ENCODE measurements at places on chromosomes 13 and 19.

GRCh38 chr19:30318936-30319335 is 53.2 kb upstream of the ZNF536 start:
- DNase-seq: no peak

DNA sequence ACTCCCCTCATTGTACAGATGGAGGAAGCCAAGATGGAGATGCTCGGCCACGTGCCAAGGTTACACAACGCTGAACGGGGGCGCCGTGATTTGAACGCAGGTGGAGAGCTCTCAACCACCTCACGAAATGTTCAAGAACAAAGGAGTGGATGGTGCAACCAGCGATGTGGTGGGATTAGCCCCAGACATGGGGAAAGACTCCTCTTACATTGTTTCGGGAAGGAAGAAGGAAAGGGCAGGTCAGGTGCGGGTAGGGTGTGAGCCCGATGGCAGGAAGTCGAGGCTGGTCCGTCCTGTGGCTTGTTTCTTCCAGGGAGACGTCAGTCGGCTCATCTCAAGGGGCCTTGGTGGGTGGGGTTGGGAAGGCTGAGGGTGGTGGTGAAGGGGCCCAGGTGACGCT is 7.1 kb upstream of the KLK14 start:
- DNase-seq: no peak

- no peak for DNase-seq
Observed at GRCh38 chr13:37460166-37460565, 138.4 kb downstream of the POSTN start.

DNA sequence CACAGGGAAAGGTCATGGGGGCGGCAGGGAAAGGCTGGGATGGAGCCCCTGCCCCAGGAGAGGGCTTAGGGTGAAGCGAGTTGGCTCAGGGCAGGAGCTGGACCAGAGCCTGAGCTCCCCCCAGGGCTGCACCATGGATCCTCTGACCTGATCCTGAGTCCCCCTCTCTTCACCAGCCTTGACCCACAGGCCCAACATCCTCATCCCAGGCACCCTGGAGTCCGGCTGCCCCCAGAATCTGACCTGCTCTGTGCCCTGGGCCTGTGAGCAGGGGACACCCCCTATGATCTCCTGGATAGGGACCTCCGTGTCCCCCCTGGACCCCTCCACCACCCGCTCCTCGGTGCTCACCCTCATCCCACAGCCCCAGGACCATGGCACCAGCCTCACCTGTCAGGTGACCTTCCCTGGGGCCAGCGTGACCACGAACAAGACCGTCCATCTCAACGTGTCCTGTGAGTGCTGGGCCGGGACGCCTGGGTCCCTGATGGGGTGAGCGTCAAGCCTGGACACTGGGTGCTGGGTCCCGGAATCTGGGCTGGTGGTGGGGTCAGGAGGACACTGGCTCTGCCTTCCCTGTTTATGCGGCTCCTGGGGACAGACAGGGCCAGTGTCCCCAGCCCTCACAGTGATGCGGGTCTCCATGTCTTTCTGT is 842 bp downstream of the SIGLEC9 start:
- DNase-seq: no peak

- DNase-seq: no peak
Observed at GRCh38 chr19:40543029-40543597, 33.6 kb upstream of the SHKBP1 start.

- no peak for DNase-seq
Observed at GRCh38 chr19:43957891-43958290, 6.9 kb downstream of the ZNF221 start.

DNA sequence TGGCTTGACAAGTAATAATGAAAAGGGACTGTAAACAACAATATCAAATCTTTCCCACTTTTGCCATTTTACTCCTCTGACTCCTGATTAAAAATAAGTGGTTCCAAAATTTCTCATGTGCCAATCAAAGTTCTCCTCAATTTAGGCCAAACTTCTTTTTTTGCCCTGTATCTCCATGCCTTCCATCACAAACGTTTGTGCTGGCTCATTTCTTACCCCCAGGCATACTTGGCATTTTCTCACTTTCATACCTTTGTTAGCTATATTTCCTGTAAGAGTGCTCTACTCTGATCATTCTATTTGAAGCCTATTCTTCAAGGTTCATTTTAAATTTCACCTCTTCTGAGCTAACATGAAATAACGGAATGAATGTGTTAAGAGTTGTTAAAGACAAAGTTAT is 10.0 kb upstream of the FNDC3A start:
- no peak for DNase-seq

GRCh38 chr13:33644581-33645543 is 173.1 kb upstream of the RFC3 start:
- no peak for DNase-seq

DNA sequence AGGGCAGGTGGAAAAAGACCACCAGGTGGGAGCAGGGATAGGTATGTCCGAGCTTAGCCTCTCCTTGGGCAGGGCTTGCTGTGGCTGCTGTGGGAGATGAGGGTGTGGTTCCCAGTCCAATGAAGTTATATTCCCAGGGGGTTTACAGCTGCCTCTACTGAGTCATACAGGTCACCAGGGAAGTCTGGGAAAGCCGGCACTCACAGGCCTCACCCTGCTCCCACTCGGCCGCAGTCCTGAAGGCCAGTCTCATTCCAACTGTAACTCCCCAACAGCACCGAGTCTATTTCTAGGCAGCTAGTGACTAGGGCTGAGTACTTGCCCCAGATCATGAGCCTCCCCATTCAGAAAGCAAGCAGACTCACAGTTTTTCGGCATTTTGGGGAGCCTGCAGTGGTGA is 77.1 kb downstream of the FNDC3A start:
- DNase-seq: no peak

DNA sequence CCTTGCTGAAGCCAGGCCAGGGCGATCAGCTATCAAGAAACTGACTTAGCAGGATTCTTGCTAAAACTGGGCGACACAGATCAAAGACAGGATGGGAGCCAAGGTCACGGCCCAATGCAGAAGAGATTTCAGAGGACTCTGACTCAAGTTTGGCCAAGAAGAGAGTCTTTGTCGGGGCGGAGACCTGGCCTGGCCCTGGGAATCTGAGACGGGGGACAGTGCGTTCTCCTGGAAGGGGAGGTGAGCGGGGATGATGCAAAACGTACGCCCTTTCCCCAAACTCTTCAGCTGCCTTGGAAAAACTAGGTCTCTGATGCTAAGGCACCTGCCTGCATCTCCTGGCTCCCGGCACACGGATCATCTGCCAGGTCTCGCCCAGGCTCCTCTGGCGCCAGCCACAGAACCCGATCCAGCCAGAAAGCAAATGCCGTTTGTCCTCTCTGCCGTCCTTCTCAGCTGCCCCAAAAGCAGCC is 9.8 kb downstream of the MVB12A start:
- DNase-seq: no peak

DNA sequence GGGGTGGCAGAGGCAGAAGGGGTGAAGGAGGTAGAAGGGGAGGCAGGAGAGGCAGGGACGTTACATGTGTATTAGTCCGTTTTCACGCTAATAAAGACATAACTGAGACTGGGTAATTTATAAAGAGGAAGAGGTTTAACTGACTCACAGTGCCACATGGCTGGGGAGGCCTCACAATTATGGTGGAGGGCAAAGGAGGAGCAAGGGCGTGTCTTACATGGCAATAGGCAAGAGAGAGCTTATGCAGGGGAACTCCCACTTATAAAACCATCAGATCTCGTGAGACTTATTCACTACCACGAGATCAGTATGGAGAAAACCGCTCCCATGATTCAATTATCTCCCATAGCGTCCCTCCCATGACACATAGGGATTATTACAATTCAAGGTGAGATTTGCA is 19.0 kb upstream of the ACOD1 start:
- no peak for DNase-seq

DNA sequence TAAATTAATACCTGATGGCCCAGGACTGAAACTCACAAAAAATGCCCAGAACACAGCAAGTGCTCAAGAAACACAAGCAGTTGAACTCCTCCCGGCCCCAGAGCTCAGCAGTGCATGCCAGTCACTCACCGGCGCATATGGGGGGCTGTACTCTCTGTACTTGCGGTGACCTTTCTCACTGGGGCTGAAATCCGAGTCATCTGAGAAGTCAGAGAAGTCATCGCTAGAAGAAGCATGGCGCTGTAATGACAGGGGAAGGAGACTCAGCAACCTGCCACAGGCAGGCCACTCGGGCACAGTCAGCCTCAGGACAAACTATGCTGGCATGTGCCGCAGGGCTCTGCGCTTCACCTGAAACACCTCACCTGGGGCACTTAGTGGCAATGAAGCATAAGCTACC is 19.7 kb downstream of the ZC3H4 start:
- DNase-seq: no peak

DNA sequence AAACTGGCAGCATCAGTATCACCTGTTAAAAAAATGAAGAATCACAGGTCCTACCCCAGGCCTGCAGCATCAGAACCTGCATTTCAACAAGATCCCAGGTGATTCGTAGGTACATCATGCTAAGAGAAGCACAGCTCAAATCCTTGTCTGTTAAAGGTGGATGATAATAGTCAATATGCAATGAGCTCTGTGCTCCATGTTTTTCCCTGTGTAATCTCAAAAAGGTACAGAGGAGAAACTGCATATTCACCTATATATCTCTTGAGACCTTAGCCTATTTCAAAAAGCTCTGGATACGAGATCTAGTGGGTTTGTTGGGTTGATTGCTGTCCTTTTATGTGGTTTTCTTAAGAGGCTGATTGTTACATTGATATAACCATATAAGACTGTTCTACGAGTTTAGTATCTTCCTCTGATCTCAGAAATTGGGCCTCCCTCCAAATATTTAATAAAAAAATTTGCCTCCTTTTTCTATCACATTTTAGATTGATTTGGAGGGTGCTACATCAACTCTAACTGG is 148.9 kb downstream of the DCT start:
- DNase-seq: no peak

DNA sequence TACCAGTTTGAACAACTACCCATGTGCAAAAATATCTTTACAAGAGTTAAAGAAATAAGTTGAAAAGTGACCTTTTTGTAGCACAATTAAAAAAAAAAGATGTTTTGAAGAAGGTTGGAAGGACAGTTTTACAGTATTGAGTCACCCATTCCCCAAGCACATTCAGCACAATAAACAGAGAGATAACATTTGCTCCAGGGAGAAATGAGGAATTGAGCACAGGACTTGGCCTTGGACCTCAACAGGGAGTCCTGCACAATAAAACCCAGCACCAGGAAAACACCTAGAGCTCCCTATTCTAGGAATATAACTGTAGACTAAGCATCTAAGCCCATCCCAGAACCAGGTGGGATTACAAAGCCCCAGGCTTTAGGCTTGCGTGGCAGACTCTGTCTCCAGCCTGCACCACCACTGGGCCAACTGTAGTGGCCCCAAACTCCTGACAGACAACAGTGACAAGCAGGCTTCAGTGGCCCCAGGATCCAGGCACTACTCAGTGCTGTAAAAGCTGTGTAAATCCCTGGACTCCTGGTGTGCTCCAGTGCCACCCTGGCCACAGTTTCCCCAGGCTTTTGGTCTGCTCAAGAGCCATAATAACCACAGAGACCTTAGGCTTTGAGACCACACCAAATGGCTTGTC is 857.2 kb downstream of the SLITRK1 start:
- no peak for DNase-seq

DNA sequence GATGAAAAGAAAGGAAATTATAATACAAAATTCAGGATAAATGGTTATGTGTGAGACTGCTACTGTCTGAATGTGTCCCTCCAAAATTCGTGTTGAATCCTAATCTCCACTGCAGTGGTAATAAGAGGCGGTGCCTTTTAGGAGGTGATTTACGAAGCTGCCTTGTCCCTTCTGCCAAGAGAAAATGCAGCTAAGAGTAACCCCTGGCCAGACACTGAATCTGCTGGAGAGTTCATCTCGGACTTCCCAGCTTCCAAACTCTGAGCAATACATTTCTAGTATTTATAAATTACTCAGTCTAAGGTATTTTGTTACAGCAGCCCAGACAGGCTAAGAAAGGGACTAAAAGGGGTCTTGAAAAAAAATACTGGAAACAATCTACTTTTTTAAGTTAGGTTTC is 152.6 kb downstream of the KLF12 start:
- no peak for DNase-seq

DNA sequence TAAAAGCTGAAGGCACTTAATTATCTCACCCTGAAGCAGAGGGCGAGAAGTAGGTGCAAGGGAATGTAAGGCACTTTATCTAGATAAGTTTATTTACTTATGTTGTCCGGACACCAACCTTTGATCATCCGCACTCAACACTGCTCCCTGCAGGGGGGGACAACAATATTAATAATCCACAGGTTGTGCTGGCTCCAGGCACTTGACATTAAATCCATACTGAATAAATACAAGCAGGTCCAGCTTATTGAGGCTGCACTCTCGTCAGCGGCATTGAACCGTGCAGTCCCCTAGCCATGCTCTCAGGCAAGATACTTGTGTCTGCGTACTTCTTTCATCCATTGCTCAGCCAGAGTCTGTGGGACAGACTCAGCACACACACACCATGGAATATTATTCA is 374.5 kb upstream of the NBEA start:
- no peak for DNase-seq

DNA sequence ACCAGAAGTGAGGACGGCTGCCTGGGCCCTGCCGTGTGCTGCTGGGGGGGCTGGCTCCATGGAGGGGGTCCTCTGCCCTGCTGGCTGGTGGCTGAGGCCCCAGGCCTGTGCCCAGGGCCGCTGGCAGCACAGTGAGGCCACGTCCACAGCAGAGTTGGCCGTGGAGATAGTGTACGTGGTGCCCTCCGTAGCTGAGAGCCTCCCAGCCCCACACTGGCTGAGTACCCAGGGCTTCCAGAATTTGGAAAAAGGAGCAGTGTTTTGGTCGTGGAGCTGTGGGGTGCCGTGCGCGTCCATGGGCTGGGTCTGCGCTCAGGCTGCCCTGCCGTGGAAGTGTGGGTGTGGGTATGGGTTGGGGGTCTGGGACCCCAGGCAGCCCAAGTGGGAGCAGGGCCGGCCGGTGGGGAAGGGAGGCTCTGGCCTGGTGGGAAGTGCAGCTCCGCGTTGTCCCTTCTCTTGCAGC is 5.9 kb downstream of the PTBP1 start:
- DNase-seq: no peak

GRCh38 chr13:54637366-54637765 is 1608.8 kb downstream of the OLFM4 start:
- no peak for DNase-seq

DNA sequence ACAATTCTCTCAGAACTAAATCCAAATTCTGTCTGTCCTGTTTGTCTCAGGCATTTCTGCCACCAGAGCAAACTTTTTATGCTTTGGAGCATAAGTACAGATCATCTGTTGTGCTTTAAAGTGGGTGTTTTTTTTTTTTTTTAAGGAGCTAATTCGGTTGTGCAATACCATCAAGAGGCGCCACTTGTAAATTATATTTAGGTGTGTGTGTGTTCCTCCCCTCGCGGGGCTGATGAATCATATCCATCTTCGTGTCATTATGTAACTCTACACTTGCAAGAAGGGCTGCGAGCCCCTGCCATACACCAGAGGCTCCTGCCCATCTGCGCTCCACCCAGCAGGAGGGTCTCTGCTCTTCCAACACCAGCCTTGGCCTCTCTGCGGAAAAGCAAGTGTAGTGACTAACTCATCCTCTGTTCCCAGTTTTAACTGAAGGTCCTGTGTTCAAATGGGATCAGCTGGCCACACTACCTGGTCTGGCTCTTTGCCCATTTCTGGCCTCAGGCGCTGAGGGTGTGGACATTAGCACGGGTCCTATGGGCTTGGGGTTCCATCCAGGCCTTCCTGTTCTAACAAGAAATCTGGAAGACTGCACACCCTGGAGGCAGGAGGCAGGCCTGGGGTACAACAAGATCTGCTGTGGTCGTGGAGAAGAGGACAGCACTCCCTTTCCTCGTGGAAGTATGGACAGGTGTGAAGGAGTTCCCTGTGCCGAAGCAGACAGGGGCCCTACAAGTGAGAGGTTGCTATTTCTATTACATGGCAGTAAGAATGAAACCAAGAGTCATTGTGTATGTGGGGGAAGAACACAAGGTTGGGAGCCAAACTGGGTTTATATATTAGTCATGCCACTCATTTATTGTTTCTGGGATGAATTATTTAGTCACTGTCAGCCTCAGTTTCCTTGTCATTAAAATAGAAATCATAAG is 96.1 kb upstream of the MBNL2 start:
- DNase-seq: no peak
